ENCODE measurements at places on chromosomes 16 and 17.

- DNase-seq, result no peak
Observed at GRCh38 chr16:87316450-87316922, 706 bp downstream of the C16orf95 start.

DNA sequence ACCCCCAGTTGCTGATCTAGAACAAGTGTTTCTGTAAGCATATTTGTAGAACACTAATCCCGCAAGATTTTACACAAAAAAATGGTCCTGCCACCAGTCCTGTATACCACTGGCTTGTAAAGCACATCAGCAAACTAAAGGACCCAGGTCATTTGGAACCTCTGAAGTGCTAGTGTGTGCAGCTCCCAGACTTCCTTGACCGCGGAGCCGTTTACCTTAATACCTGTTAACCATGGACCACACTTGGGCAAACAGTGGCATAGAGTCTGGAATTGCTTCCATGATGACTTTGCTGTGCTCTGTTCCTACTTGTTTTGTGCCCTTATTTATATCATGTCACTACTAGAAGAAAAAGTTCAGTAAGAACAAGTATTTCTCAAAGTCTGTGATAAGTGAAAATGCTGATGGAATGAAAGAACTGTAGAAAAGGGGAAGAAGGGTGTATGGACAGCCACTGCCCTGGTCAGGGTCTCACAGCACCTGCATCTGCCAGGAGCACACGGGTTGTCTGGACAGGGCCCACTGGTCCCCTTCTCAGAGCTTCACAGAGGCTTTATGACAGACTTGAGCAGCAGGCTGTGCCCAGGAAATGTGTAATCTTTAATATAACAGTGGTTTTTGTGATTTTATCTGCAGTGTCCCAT, 29.3 kb downstream of the ALDH3A2 start:
- no peak for DNase-seq

GRCh38 chr17:9912121-9913099, 7.3 kb upstream of the RCVRN start:
- DNase-seq, result no peak

- no peak for DNase-seq
Observed at GRCh38 chr16:75081179-75081859, 35.3 kb downstream of the LDHD start.

- DNase-seq, result no peak
Observed at GRCh38 chr17:78379131-78379491, 662 bp downstream of the PGS1 start.

GRCh38 chr17:42669977-42670788, 6.6 kb downstream of the PLEKHH3 start:
- peak; percentile 76 for DNase-seq

DNA sequence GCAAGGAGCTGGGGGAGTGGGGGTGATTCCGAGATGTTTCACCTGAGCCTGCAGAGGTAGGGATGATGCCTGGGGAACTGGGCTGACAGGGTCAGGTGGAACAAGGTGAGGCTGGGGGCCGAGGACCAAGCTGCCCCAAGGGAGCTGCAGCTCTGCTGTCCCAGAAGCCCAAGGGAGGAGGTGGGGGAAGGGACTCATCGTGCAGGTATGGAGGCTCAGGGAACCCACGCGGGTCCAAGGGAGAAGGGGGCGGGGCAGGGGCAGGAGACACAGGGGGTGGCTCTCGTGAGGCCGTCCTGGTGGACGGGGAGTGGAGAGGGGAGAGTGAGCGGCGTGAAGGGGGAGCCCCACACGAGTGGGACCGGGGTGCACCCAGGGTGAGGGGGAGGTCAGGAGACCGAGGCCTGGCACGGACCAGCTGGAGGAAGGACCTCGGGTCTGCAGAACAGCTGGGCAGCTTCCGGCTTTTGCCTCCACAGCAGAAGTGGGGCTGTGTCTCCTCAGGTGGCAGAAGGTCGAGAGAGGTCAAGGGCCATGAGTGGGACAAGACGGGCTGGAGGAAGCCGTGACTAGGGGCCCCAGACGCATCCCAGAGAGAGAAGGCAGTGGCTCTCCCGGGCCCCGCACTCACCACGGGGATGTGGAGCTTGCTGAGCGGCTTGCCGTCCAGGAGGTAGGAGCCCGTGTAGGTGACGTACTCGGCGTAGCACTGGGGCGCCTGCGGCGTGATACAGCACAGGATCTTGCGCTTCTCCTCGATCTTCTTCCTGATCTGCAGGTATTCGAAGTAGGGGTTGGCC, 61.1 kb downstream of the ZNF778 start:
- no peak for DNase-seq

GRCh38 chr16:69747115-69747514, 7.6 kb downstream of the NOB1 start:
- DNase-seq, result no peak

GRCh38 chr17:80852476-80853015, 139.1 kb upstream of the CHMP6 start:
- DNase-seq, result no peak

DNA sequence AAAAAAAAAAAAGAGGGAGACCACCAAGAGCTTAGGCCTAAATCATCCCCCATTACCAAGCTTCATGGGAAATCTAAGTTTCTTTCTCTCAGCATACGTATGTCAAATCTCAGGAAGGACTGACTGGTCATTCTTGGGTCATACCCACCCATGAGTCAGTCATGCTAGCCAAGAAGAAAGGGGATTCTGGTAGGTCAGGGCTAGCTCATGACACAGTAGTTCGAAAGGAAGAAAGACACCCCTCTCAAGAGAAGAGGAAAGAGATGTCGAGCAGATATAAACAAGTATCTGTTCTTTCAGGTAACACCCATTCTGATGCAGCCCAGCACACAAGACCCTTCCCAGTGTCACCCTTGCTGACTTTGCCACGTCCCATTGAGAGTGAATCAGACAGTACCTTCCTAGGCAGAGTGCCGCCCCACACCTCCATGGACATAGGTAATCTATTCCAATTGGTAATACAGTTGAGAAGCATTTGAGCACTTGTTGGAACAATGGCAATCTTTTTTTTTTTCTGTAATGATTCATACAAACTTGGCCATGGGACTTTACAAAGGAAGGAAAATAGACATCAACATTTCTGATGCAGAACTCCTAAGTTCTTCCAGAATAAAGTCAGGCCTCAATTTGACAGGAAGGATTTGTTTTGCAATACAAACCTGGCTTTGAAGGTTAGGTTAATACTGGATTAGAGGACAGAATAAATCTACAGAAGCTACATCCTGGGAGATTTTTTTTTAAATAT, 38.2 kb downstream of the COPRS start:
- no peak for DNase-seq

- no peak for DNase-seq
Observed at GRCh38 chr17:71502443-71502842, 618.4 kb upstream of the SOX9 start.

- DNase-seq, result no peak
Observed at GRCh38 chr17:57745242-57745641, at the start of gene CCDC182. Gene CCDC182 (minus strand): TSS chr17:57745299. CDS start chr17:57745272, 27 bp downstream.

Measured in activated CD8-positive, alpha-beta memory T cell treated with anti-CD3 and anti-CD28 coated beads for 24 hours (primary cell).